IMR-90 (cell line): ENCODE measurements at places on chromosomes 5 and 9.
A peak's percentile ranks its signal among the peaks of the same experiment; 100 is the strongest.

DNA sequence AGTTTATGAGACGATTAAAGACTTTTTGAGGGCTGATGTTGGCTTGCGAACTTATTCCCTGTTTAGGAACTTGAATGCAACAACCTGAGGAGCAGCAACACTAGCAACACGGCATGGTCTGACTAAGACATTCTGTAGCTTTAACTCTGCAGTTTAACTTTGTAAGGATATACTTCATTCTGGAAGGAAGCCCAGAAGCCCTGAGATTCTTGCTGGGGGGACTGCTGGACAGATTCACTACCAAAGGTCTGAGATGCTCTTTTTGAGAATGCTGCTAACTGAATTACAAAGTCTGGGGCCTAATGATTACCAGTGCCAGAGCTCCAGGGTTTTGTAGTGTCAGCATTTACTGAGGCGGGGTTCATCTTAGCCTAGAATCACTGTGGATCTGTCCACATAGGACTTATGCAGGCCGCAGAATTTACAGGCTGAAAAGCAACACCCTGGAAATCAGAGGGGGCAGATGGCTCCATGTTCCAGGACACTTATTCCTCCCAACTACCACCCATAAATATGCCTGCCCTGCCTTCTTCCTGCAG is 537.1 kb upstream of the CDH18 start:
- no peak for DNase-seq

DNA sequence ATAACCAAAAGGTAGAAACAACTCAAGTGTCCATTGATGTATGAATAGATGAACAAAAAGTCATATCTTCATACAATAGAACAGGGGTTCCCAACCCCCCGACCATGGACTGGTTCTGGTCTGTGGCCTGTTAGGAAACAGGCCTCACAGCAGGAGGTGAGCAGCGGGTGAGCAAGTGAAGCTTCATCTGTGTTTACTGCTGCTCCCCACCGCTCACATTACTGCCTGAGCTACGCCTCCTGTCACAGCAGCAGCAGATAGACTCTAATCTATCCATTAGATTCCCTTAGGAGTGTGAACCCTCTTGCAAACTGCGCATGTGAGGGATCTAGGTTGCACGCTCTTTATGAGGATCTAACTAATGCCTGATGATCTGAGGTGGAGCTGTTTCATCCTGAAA is 478.0 kb downstream of the BRINP1 start:
- no peak for DNase-seq

DNA sequence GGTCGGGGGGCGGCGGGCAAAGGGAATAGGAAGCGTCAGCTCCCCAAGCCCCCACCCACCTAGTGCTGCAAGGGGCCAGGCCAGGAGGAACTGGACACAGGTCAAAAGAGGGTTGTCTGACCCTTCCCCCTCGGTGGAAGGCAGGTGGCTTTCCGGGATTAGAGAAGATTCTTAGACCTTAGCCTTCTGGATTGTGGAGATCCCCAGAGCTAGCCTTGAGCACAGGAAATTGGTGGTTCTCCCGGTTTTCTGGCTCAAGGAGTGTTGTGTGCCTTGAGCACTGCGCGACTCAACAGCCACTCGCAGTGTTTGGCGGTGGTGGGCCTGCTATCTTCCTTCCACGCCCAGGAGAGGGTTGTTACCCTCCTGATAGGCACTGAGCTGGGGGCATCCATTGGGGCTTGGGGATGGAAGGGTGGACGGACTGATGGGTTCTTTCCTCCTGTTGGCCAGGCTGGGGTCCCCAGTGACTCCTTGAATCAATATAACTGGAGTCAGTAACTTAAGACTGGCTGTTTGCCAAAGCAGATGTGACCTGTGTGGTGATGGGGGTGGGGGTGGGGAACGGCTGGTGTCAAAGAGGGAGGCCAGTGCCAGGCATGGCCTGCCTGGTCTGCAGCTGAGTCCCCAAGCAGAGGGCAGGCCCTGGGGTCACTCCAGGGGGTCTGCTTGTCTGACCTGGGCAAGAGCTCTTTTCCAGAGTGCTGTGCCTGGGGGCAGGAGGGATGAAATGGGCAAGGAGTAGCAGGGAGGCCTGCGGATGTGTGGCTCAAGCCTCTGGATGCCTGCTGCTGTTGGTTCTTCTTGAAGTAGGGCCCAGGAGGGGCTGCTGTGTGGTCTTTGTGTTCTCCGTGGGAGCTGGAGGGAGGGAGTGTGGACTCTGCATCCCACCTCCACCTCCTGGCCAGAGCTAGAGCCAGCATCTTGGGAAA is 2.1 kb downstream of the FGF18 start:
- no peak for DNase-seq

- DNase-seq: no peak
Measured at GRCh38 chr5:82570-82969, 9.4 kb upstream of the PLEKHG4B start.

- no peak for DNase-seq
Measured at GRCh38 chr9:86575137-86575536, 220.9 kb upstream of the TUT7 start.

DNA sequence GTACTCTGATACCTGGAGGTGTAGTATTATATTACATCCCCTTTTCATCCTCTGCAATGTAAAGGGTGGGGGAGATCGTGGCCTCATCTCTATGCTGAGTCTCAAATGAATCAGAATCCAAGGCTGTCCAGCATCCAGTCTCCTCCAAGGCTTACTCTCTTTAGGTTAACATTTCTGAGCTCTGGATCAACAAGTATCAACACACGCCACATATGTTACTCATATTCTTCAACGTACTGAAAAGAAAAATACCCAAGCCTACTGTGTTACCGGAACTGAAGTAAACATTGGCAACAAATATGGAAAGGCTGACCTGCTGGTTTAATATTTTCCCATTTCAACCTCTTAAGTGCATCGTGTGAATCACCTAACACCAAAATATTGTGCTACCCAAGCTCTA is 241.8 kb downstream of the GAS1 start:
- peak; percentile 85 for DNase-seq

DNA sequence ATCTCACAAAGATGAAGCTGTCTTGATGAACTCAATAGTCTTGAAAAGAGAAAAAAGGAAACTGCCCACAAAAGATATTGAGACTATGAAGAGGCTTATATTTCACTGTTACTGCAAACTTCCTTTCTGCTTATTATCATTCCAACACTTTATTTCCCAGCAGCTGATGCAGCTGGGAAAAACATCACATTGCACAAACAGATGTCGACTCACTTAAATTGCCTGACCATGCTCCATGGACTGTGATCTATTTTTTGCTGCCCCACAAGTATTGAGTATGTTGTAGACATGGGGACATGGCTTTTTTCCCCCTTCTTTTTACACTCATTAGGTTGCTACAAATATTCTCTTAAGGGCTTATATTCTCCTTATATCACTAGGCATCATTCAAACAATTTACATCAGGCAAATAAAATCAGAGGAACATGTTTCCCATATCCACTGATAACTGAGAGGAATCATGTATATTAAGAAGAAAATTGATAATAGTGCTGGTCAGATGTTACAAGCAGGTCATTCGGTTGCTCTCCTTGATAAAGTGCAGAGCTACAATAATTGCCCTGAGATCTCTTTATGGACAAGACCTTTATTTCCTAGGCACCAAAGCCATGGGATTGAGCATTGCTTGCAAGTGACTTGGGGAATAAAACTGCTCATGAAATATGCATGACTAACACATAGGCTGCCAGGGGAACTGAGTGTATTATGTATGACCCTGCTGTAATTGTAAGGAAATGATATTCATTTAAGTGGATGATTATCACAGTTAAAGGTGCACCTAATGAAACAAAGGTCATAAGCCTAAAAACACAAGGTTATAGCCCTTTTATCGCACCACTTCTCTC is 509.9 kb downstream of the ZNF608 start:
- DNase-seq: peak; percentile 1

GRCh38 chr9:86642721-86643120 is 288.5 kb upstream of the TUT7 start:
- DNase-seq: no peak

GRCh38 chr9:89687188-89687587 is 82.4 kb downstream of the GADD45G start:
- no peak for DNase-seq

DNA sequence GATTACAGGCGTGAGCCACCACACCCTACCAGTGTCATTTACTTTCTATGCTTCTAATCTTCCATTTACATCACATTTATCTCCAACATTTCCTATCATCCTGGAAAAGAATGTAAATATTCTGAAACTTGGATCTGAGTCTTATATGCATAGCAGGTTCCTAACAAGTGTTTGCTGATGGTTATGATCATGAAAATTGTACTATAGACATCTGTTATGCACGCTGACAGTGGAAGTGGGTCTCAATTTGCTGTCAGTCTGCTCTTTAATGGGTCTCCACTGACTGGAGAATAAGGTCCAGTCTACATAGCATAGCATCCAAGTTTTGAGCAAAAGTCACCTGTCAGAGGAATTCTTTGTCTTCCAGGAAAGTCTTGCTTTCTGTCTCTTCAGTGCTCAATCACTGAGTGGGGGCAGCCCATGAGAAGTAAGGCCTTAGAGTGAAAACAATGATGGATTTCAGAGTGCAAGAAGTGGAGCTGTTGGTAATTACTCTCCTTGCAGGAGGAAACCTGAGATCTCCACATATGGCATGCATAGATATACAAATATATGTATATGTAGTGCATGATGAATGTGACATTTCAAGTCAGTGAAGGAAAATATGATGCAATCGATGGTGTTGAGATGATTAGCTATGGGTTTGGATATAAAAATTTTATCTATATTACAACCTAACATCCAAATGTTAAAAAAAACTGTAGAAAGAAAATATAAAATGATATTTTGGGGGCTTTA is 29.2 kb upstream of the MSANTD3 start:
- no peak for DNase-seq

GRCh38 chr5:54162184-54162583 is 148.2 kb downstream of the ARL15 start:
- no peak for DNase-seq

- DNase-seq: no peak
Measured at GRCh38 chr9:8468045-8468637, 668.6 kb upstream of the DMAC1 start.

GRCh38 chr5:112004867-112005622 is 248.1 kb upstream of the NREP start:
- peak; percentile 92 for DNase-seq

DNA sequence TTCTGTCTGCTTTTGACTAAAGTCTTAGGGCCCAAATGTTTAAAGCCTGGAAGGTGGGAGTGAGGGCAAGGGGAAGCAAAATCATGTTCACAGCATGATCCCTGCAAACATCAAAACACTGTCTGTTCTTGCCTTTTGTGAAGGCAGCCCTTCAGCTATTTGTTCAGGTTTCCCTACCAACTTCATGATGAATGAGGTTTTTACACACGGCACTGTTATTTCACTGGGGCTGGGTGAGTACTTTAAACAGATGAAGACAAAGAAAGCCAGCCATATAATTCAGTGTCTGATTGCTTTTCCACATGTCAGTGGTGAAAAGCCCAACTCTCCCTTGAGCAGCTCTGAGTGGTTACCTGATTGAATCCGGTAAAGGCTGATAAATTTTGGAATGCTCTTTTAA is 224.7 kb upstream of the GRAMD2B start:
- DNase-seq: no peak

DNA sequence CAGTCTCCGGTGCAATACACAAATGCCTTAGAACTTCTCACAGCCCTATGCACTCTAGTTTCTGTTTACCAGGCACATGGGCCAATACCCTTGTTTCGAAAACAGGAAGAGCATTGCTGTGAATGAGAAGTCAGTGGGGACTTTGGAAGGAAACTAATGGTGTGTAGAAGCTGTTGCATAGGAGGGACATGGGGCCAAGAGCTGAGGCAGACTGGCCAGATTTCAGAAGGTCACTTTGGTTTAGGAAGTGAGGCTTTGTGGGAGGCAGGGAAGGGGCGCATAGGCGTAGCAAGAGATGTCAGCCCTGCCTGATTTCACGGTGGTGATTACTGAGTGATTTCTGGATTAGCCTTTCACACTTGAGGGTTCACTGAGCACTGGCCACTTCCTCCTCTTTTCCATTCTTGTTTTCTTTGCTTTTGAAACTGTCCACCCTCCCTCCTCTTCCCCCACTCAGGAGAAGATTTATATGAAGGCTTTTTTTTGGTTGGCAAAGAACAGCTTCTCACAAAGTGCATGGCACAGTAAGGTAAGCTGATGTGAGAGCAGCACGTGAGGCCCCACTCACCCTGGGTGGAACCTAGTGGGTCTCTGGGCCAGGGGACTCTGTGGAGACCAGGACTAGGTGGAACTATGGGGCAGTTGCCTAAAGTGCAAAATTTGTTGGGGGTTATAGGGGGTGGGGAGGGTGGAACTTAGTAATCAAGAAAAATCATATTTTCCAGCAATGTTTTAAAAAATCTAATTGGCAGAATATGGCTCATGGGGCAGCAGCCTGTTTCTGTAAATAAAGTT is 6.1 kb upstream of the TMEM252 start:
- no peak for DNase-seq

GRCh38 chr9:74960561-74960960 is 7.8 kb upstream of the C9orf40 start:
- DNase-seq: peak; percentile 79

DNA sequence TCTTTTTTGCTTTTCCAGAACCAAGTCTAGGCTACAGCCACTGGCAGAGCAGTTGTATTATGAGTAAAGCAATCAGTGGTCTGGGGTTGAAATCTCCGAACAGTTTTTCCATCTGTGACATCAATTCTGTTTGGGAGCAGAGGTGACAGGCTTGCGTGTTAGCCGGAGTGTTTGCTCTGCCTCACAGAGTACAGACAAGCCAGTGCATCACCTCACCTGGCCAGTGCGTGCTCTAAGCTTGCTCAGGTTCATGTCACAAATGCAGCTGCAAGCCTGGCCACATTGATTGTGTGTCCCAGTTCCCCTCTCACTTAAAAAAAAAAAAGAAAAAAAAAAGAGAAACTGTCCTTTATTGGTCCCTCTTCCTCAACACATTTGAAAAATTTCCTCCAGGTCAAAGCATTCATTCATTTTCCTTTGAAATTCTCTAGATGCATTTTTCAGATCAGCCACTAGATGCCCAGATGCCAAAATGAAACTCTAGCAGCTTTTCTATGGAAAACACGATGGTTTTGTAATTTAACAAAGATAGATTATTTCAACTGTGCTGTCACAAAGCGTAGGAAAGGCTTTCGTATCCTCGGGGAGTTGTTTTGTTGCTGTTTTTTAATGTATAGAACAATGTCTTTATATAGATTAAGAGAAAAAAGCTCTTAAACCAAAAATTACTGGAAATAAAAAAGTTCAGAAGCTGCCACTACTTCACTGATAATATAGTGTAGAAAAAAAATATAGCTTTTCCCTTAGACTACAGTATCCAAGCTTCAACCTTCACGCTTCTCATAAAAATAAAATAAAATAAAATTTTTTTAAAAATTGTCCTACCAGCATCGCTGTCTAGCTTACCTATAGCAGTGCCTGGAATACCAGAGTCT is 585.5 kb downstream of the TLE1 start:
- DNase-seq: no peak
